HEK293T (cell line): ENCODE measurements at places on chromosomes 6 and 20.

DNA sequence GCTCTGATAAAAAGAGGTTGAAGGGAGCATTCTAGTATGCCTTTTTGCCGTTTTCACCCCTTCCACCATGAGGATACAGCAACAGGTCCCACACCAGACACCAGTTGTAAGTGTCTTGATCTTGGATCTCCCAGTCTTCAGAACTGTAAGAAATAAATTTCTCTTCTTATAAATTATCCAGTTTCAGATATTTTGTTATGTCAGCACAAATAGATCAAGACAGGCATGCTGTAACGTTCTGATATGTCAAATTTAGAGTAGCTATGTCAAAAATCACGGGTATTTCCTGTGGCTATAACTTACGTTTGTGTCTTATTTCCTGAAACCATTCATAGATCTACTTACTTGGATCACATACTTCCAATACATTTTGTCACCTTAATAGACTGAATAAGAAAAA lies 55.9 kb upstream of the CD83 start:
- no peak for DNase-seq

DNA sequence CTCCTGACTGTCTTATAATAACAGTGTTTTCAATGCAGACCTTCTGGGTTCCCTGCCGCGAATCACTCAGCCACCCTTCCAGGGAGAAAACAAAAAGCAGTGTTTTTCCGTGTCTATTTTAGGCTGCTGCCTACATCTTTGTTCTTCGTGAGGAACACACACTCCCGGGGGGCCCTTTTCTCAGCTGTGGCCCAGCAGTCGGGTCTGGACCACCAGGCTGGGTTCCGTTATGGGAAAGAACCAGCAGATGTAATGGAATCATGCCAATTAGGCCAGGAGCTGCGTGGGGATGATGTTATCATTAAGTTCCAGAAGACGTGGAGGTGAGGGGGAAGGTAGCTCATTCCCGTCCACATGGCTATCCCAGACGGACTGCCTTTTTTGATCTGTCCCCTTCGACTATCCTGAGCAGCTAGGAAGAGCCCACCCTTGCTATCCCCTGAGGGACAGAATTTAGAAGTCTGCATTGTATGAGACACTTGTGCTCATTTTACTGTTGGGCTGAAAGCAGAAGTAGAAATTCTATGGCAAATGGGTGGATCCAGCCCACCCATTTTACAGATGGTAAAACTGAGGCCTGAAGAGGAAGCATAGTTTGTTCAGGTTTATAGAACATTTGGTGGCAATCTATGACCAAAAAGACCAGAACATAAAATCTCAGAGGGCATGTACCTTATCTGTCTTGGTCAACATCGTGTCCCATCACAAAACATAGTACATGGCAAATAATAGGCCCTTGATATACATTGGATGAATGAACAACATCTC lies 54.5 kb downstream of the KCNB1 start:
- no peak for DNase-seq

DNA sequence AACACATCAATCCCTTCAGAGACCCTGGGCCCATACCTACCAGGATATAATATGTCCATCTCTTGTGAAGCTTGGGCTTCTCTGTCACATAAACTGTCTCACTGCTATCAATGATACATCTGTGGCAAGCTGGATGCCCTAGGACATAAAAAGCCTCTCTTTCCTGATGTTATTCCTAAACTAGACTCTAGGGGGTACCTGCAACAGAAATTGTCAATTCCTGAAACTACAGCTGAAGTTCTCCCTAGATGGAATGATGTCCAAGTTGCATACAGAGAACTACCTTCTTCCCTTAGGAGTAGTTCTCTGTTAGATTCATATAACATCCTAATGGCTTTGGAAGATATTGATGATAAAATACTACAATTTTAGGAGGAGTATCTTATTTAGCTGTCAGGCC lies 35.8 kb downstream of the TBX18 start:
- DNase-seq = peak; percentile 40

GRCh38 chr20:32541323-32542258 lies 43.5 kb downstream of the NOL4L start:
- no peak for DNase-seq

- DNase-seq = no peak
These were observed 22.1 kb downstream of the MAP3K4 start for GRCh38 chr6:161013695-161014094.

DNA sequence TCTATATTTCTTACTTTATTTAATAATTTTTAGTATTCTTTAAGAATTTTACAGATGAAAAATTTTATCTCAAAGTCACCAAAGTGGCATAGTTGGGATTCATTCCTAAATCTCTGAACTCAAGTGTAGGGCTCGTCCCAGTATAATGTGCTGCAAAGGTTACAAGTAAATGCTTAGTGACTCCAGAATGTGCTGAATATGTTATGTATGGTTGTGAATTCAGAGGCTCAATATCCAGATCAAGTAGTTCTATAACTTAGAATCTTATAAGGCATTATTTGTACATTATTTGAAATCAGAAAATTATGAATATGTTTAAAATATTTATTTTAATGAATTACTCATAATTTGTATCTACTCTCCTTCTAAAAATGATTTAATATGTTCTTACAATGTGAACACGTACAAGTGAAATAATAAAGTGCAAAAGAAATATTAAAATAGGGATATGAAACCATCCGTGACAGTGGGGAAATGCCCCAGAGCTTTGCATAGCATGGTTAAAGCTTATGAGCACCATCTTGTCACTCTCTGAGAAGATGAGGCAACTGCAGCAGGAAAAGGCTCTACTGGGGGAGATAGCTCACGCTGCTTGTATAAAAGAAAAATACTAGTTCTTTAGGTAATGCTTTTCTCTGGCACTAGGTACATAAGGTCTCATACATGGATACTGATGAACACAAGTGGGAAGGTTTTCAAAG lies 259.0 kb downstream of the FOXC1 start:
- DNase-seq = no peak

GRCh38 chr20:17762243-17762872 lies 62.6 kb downstream of the BANF2 start:
- DNase-seq = no peak

- no peak for DNase-seq
These were observed 68.2 kb downstream of the FAM217A start for GRCh38 chr6:4010689-4011090.

GRCh38 chr20:22918286-22918983 lies 116.7 kb upstream of the SSTR4 start:
- DNase-seq = no peak

- no peak for DNase-seq
These were observed 3.2 kb downstream of the CEP162 start for GRCh38 chr6:84224251-84224650.

DNA sequence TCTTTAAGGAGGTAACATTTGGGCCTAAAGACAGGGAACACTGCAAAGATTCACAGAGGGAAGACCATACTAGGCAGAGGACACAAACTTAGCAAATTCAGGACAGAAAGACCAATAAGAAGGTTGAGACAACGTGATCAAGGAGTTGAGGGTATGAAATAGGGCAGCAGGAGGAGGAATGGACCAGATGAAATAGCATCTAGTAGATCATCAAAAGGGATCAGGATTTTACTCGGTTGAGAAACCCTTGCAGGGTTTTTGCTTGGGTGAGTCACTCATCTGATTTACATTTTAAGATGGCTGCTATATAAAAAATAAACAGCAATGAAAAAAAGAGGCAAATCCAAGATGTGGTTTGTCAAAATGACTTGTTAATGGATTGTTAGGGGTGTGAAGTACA lies 4.7 kb downstream of the BCLAF1 start:
- no peak for DNase-seq

DNA sequence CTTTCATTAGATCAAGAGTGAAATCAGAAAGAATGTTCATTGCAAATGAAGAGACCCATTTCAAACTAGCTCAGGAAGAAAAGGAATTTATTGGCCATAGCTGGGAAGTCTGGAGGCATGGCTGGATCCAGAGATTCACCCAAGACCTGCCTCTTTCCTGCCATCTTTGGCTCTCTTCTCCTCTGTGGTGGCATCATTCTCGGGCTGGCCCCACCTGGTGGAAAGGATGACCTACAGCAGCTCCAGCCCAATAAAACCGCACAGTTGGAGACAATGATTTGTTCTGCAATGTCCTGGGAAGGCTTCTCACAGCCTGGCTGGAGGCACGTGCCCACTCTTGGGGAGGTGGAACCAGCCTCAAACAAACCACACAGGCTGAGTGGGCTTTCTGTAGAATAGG lies 18.1 kb upstream of the FERMT1 start:
- DNase-seq = peak; percentile 32

- no peak for DNase-seq
These were observed 15.1 kb downstream of the GATA5 start for GRCh38 chr20:62460678-62461077.

DNA sequence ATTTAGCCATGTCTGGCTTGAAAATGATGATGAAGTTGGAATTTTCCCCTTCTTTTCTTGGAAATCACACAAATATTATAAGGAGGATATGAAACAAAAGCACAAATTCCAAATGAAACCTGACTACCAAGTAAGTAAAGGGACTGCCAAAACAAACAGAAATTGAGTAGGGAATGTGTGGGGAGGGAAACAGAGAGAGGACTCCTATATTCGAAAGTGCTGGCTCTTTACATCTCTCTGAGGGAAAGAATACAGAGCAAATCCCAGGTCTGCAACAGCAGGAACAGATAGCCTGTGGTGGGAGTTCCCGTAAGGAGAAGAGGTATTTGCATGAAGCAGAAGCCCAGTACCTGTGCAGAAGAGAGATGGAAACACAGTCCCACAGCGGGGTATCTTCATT lies 583.7 kb downstream of the EPM2A start:
- DNase-seq = no peak

- no peak for DNase-seq
These were observed 10.2 kb downstream of the BNIP5 start for GRCh38 chr6:36326356-36326995.

DNA sequence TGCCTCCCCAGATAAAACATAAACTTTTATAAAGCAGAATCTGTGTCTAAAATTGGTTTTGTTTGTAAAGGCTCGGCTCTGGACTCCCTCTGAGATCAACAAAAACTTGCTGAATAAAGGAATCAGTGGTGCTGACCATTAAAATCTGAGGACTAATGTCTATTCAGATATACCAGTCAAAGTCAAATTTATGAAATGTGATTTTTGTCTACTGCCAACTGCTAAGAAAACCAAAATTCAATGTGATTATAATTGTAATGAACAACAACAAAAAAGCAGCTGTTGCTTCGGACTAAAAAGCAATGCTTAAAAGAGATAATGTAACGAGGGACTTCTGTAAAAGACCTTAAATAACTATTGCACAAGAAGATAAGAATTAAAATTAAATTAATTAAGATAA lies 26.6 kb downstream of the PRKN start:
- no peak for DNase-seq

DNA sequence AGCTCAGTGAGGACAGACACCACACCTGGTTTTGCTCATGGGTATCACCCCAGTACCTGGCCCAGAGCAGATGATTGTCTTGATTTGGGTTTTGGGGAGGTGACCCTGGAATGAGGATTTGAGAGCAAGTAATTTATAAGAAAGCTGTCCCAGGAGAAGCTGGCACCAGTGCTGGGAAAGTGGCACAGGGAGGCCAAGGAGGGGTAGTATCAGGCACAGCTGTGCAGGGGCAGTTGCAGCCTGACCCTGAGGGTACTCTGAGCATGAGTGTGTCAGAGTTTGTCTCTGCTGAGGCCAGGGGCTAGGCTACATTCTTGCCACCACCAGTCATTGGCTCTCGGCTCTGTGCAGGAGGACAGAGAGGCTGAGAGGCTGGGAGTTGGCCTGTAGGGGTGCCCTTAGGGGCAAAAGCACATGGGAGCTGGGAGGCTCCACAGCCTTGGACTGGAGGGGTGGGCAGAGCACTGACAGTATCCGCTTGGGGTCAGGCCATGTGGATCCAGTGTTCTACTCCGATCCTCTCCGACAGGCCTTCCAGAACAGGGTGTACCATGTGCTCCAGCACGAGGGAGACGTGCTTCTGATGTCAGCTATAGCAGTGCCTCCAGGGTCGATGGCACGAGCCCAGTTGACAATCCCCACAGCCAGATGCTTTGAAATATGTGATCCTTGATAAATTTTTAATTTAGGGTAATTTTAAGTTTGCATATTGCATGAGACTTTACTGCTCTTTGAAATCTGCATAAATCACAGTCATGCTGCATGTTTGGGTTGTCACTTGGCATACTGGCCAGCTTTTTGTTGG lies 121.3 kb downstream of the PHACTR3 start:
- no peak for DNase-seq

- DNase-seq = no peak
These were observed 505.9 kb upstream of the BTBD3 start for GRCh38 chr20:11411765-11412164.

DNA sequence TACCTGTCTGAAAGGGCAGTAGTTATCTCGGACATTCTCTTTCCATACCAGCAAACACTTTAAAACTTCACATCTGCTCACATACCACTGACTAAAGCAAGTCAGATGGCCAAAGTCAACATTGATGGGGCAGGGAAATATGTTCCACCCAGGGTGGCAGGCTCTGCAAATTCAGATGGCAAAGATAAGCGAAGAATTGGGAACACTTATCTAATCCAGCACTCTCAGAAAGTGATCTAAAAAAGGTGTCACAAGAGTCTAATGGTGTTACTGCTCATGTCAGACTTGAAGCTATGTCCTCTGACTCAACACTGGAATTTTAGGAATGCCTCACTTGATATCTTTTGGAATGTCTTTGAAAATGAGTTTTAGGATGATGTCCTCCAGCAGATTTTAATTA lies 1086.2 kb downstream of the KIF16B start:
- no peak for DNase-seq

GRCh38 chr20:63612276-63612931 lies 14.5 kb downstream of the GMEB2 start:
- DNase-seq = no peak
